Neuronal stem cell (in vitro differentiated cells): ENCODE measurements at places on chromosomes 16 and 17.

DNA sequence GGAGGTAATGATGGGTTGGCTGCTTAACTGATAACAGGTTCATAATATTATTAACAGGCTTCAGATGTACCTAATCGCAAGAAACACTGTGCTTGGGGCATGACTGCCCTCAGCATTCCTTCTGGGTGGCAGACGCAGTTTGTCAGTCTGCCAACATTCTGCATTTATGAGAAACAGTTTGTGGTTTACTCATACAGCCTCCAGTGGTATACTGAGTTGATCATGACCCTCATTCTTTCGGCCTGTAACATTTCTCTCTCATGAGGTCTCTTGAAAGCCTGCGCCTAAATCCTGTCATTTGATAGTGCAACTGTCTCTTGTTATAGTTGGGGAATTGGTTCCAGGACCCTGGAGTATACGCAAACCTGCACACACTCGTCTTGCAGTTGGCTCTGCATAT lies 4.9 kb upstream of the RUSF1 start:
- DNase-seq: no peak

- DNase-seq: no peak
Measured at GRCh38 chr16:26830428-26831127, 236.1 kb upstream of the C16orf82 start.

DNA sequence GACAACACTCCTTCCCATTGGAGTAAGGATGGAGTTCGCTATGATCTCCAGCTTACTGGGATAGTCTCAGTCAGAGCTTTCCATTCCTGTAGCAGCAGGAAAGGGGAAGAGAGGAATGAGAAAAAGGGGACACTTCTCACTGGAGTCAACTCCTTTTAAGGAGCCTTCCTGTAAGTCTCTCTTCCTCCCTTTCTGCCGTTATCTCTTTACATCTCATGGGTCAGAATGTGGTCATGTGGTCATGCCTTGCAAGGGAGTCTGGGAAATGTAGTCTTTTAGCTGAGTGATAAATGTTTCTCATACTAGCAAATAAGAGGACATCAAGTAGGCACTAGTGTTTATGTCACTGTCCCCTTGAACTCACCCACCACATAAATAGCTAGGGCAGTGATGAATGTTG lies 227.3 kb downstream of the HAPSTR1 start:
- DNase-seq: no peak

- DNase-seq: no peak
Measured at GRCh38 chr17:12457493-12457892, 208.2 kb upstream of the MYOCD start.

GRCh38 chr16:86602521-86602920 lies 24.2 kb downstream of the FOXL1 start:
- no peak for DNase-seq

DNA sequence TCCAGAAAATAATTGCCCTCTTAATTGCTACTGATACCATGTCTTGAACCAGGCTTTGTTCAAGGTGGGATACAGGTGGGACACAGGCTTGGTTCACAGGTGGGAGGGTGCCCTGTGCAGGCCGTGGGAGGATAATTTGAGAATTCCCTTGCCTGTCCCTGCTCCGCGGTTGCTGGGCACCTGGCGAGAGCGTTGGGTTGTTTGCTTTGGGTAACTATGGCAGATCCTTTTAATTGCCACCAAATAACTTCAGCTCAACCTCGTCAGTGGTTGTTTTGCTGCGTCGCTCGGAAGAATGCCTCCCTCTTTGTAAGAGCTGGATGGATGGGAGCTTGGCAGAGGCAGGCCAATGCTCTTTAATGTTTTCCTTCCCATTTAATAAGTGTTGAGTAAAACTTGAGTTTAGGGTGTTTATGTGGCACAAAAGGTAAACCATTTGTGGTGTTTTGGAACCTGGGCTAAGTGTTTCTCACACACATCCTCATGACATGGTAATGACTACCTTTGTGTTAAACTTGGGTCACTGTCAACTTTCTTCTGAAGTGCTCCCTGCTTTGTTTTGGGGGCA lies 202.5 kb downstream of the MSI2 start:
- DNase-seq: no peak

DNA sequence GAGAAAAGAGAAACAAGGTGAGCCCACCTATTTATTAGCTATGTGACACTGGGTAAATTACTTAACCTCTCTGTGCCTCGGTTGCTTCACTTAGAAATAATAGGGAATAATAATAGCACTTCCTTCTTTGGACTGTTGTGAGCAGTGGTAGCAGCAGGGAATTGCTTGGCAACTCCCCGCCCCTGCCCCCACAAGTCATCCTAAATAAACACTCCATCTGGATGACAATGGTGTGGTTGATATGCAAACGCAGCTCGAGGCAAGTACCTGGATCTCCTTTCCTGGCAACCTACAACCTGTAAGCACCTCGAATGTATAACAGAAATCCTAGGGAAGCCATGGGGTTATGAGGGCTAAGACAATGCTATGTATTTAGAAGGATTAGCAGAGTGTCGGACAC lies 9.1 kb downstream of the TEKT3 start:
- DNase-seq: no peak

GRCh38 chr17:61361084-61361483 lies 38.6 kb upstream of the TBX2 start:
- DNase-seq: no peak
